ENCODE measurements at places on chromosomes 11 and 22.

DNA sequence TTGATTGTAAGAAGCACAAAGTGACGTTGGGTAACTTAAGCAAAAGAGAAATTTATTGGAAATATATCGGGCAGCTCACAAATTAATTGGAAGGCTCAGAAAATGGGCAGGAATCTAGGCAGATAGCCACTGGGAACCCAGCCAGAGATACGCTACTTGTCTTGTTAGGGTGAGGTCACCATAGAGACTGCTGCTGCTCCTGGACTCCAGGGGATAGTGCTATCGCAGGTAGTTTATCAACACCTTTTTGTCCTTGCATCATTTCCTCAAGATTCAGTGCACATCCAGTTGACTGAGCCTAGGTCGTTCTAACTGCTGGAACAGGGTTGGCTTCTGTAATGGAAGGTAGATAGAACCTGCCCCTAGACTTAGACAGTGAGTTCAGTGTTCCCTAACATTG, 19.6 kb downstream of the AMOTL1 start:
- no peak for DNase-seq

DNA sequence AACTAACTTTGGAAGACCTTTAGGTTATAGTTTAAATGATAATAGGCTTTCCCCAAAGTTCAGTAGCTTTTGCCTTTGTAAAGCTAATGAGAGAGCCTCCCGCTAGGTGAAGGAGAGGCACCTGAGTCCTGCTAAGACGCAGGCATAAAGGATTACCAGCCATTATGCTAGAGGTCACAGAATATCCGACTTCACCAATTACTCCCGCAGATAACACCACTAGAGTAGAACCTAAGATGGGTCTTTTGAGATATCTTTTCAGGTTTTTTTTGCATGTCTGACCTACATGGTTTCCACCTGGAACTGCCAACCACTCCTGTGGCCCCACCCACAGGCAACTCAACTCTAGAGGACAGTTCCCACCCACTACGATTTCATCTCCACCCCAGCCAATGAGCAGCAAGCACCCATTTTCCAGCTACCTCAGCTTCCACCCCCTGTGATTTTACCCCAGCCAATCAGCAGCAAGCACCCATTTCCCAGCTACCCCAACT, 314.3 kb downstream of the BRD1 start:
- no peak for DNase-seq

DNA sequence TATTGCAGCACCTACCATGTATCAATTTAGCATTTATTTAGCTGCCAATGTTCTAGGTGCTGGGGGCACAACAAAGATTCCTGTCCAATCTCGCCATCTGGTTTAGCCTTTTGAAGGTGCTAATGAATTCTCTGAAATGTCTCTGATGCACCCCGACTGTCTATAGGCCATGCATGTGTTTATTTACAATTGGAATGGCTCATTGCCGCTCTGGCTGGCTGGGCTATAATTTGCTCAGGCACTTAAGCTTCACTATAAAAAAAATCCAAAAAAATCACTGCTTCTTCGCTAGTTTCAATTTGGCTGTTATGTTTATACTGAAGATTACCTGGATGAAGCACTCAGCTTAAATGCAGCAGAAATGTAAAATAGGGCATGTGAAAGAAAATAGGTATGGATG, 115.0 kb upstream of the PAX6 start:
- no peak for DNase-seq

DNA sequence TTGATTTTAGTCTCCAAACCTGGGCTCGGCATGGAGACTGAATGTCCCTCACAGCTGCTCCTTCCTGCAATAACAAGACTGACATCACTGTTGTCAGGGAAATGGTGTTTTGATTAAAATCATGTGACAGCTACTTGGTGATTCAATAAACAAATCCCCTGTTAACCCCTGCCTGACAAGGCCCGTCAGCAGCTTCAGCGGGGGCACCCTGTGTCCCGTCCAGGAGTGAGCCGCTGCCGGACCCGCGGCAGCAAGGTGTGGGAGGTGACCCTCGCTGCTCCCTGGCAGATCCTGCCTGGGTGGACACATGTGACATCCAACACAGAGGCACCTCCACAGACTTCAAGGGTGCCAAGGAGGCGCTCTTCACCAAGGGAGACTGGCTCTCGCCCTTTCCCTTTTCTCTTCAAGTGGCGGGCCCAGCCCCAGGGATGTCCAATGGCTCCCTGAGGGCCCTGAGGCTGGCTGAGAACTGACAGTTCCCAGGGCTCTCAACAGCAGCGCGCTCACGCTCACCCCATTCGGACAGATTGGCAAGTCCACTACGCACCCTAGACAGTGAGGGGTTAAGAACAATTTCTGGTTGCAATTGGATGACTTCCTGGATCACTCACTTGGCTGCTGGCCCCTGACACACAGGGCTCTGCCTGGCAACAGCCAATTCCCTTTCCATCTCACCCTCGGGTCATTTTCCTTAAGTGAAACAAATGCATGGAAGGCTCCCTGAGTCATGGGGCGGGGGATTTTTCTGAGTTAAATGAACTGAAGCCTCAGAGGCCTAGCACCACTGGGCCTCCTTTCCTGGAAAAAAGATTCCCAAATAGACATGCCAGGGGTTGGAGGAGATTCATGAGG, 30.7 kb downstream of the PPP2R1B start:
- peak; percentile 70 for DNase-seq

- no peak for DNase-seq
These were observed 12.0 kb downstream of the KMT2A start for GRCh38 chr11:118448294-118448693.

GRCh38 chr11:115464269-115464668, 39.9 kb downstream of the CADM1 start:
- no peak for DNase-seq

DNA sequence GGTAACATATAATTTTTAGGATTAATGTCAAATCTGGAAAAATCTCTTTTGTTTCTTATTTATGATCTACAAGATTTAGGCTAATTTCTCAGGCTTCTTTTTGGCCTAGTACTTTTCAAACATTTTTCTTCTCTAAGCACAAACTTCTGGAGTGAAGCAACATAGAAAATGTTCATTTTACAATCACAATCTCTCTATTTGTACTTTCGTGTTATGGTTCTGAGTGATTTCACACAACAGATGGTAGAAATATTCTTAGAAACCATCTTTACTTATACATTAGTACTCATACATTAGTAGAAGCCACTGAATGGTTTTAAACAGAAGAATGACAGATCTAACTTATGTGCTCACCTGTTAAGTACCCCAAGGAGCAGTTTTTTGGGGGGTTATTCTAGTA, 106.3 kb upstream of the ANO3 start:
- DNase-seq = no peak

All from suppressor macrophage treated with lipopolysaccharide for 1 hour (primary cell).